ENCODE measurements at places on chromosomes 12 and 14. TPM values are rescaled to one million over a fixed set of nuclear protein-coding genes. Genes with fewer than 3 reads are reported as not detected.

The MGST1 gene
- total RNA-seq = 22.1 TPM

The KRAS gene
- total RNA-seq = 23.1 TPM

The KRT6C gene
- total RNA-seq = not detected

The FMNL3 gene
- total RNA-seq = 7.1 TPM
